ENCODE measurements at places on chromosomes 7 and 10.

DNA sequence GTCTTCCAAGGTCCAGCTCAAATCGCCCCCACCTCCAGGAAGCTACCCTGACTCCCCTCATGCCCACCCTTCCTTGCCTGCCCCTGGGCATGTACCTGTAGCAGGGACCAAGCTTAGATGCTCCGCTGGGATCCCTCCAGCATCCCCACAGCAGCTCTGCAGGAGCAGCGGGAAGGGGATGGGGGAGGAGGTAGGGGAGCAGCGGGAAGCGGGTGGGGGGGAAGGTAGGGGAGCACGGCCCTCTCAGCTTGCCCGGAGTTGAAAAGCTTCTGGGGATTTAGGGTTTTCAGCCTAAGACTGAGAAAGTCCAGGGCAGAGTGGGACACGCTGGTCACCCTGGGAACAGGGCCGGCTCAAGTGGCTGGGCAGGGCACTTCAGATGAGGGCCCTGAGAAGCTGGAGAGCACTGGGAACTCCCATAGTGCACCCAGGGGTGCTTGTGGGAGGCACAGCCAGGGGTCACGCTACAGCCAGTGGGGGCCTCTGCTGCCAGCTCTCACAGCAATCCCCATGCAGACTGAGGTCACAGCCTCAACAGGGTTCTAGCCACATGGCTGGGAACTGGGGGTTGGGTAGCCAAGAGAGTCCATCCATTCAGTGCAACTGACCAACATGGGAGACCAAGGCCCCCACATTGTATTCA, 13.4 kb downstream of the WDR86 start:
- DNase-seq, result no peak

DNA sequence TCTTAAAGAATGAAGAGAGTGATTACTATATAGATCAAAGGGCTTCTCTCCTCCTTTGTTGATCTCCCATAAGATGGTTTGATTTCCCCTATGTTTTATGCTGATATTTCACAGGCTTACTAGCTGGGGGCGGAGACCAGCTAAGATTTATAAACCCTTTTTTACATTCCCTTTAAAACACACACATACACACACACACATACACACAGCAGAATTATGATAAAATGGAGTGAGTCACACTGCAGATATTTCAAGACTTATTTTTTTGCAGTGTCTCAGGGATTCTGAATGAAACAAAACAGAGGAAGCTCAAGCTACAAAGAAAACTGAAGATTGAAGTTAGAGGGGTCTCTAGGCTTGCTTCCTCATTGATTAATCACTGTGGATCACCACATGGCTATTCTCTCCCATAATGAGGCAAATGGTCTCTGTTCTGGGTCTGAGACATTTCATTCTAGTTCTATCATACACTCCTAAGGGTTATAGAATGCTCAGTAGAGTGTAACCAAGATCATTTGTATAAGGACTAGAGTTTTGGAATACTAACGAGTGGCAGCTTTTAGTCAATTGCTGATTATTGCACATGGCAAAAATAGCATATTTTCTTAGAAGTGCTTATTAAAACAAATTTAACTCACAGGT, 18.6 kb downstream of the INA start:
- DNase-seq, result no peak

- DNase-seq, result peak; percentile 35
Observed at GRCh38 chr10:50417886-50418830, 166.8 kb upstream of the ASAH2 start.

GRCh38 chr10:120394446-120394845, 62.6 kb upstream of the PLPP4 start:
- no peak for DNase-seq

DNA sequence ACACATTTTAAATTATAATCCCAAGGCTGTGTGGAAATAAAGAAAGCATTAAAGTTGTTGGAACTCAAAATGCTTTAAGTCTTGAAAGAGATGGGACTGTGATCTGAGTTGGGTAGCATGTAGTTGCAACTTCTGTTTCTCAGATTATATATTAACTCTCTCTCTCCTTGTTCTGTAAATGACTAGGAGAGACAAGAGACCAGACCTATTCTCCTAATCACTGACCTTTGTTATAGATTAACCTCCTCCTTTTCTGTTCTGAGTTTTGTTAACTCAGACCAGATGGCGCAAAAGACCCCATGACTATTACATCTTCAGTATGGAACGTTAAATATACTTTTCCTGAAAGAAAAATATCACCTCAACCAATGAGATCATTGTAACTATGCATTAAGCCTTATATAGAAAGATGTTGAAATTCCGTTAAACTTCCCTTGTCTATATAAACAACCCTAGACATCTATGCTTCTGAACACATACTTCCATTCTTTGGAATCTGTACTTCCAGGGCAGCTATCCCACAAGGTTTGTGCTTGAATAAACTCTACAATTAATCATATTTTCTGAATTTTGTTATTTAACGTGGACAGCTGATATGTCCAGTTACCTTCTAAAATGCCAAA, 143.5 kb upstream of the TRIM24 start:
- no peak for DNase-seq

DNA sequence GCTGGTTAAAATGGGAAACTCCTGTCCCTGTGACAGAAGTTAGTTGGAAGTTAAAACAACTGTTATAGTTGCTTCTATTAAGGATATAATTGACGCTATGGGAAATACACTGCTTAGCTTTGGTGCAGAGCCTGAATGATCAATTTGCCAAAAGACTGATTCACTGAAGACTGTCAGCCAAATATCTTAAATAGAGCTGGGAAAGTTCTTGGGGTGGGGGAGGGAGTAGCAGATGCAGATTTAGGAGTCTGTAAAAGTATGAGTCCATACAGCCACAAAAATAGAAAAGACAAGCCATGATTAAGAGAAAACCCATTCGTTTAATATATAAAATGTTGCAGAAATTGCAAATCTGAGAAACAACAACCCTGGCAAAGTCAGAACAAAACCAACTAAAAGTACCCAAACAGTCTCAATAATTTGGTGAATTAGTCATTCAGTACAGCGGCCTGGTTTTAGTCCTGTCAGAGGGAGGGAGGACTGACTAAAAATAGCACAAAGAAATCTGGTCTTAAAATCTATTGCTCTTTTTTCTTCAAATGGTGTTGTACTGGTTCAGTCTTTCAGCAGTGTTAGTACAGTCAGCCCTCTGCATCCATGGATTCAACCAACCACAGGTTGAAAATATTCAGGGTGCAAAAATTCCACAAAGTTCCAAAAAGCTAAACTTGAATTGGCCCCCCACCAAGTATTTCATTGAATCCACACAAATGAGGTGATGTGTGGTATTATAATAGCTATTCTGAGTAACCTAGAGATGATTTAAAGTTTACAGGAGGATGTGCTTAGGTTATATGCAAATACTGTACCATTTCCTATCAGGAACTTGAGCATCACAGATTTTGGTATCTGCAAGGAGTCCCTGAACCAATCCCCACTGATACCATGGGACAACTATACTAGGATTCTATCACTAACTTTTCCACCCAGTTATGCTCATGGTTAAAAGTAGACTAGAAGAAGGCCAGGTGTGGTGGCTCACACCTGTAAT, 30.0 kb downstream of the STK17A start:
- no peak for DNase-seq

- DNase-seq, result no peak
Observed at GRCh38 chr10:94192974-94193373, 169.8 kb downstream of the NOC3L start.

Data from NT2/D1 (cell line).